Naive B cell (primary cell): ENCODE measurements at places on chromosomes 2 and 18.

DNA sequence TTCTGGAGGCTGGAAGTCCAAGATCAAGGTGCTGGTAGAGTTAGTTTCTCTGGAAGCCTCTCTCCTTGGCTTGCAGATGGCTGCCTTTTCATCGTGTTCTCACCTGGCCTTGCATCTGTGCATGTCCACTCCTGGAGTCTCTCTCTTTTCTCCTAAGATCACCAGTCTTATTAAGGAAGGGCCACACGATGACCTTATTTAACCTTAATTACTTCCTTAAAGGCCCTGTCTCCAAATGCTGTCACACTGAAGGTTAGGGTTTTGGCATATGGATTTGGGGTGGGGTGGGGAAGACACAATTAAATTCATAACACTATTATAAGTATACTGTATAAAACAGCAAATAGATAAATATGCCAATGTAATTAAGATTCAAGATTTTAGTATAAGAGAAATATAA is 402.4 kb upstream of the HS6ST1 start:
- no peak overlapping the region for H3K4me3 ChIP-seq
- no peak overlapping the region for H3K27ac ChIP-seq
- H3K4me1 ChIP-seq, result no peaks in the 10 kb centered on the region

DNA sequence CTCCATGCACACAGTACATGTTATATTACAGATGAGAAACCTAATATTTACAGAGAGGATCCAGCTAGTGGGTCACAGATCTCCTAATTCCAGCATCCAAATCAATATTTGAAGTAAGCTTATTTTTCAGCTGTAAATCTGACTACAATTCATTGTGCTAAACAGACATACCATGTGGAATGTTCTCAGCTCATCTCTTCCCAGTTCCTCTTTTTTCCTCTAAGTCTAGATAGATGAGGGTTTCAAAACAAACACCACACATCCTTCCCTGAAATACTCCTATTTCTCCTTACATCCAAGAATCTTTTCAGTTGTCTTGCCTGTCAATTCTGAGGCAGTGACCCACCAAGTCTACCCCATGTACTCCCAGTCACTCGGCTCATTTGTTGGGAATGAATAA is 200.7 kb upstream of the PIK3C3 start:
- H3K4me1 ChIP-seq, result no peaks in the 10 kb centered on the region
- H3K4me3 ChIP-seq, result no peak overlapping the region
- no peak overlapping the region for H3K27ac ChIP-seq

DNA sequence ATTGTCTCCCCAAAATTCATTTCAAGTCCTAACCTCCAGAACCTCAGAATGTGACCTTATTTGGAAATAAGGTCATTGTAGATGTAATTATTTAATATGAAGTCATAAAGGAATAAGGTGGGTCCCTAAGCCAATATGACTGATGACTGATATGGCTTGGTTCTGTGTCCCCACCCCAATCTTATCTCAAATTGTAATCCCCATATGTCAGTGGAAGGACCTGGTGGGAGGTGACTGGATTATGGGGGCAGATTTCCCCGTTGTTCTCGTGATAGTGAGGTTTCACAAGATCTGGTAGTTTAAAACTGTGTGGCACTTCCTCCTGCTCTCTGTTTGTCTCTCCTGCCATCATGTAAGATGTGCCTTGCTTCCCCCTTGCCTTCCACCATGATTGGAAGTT is 43.0 kb upstream of the BCL11A start:
- peaks cover 14% of the 10 kb centered on the region for H3K36me3 ChIP-seq
- no peaks in the 10 kb centered on the region for H3K4me1 ChIP-seq
- no peak for DNase-seq
- no peak overlapping the region for H3K27ac ChIP-seq

- no peaks in the 10 kb centered on the region for H3K4me1 ChIP-seq
- no peak overlapping the region for H3K4me3 ChIP-seq
- no peak overlapping the region for H3K27ac ChIP-seq
- peaks cover 11% of the 10 kb centered on the region for H3K36me3 ChIP-seq
- DNase-seq, result no peak
Observed at GRCh38 chr2:173590276-173590861, 235.7 kb downstream of the CDCA7 start.

DNA sequence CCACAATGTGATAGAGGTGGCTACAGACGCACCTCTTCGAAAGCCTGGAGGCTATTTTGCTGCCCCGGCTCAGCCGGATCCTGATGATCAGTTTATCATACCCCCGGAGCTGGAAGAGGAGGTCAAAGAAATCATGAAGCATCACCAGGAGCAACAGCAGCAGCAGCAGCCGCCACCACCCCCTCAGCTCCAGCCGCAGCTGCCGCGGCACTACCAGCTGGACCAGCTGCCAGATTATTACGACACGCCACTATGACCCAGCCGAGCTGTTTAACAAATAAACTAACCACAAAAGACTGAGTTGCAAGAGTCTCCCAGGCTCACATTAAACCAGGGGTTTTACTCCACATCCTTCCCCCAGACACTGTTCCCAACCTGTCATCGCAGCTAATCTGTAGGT is 263.8 kb downstream of the PHLPP1 start:
- DNase-seq, result no peak
- peaks cover 6% of the 10 kb centered on the region for H3K4me1 ChIP-seq
- H3K36me3 ChIP-seq, result no peaks in the 10 kb centered on the region
- no peaks in the 10 kb centered on the region for H3K27me3 ChIP-seq

- DNase-seq, result no peak
- H3K36me3 ChIP-seq, result no peaks in the 10 kb centered on the region
- H3K27ac ChIP-seq, result no peak overlapping the region
- peaks cover 26% of the 10 kb centered on the region for H3K27me3 ChIP-seq
Observed at GRCh38 chr2:198307093-198307492, 502.7 kb downstream of the PLCL1 start.

GRCh38 chr18:31598021-31598805 is 6.5 kb downstream of the TTR start:
- no peaks in the 10 kb centered on the region for H3K36me3 ChIP-seq
- no peak overlapping the region for H3K4me3 ChIP-seq
- H3K27me3 ChIP-seq, result no peaks in the 10 kb centered on the region

DNA sequence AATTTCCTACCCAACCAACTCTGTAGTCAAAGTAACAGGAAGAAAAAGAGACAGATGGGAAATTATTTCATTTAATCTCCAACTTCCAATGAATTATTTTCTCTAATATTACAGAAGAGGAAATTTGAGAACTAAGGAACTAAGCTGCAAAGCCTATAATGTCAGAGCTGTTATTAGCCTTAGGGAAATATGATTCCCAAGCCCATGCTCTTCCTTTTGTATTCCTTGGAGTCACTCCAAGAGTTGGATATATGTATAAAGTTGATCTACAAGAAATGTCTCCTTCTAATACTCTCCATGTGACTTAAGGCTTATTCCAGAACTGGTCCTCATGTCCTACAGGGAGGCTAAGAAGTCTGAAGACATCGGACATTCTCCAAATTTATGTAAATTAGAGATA is 31.6 kb upstream of the VWC2L start:
- no peaks in the 10 kb centered on the region for H3K4me1 ChIP-seq
- H3K36me3 ChIP-seq, result no peaks in the 10 kb centered on the region
- H3K4me3 ChIP-seq, result no peak overlapping the region
- no peak for DNase-seq

- H3K27ac ChIP-seq, result no peak overlapping the region
- H3K27me3 ChIP-seq, result no peaks in the 10 kb centered on the region
- peaks cover 27% of the 10 kb centered on the region for H3K36me3 ChIP-seq
- H3K4me3 ChIP-seq, result no peak overlapping the region
- peaks cover 1% of the 10 kb centered on the region for H3K4me1 ChIP-seq
- DNase-seq, result no peak
Observed at GRCh38 chr2:205998583-205998982, 87.4 kb downstream of the INO80D start.

- H3K27me3 ChIP-seq, result no peaks in the 10 kb centered on the region
- peaks cover 42% of the 10 kb centered on the region for H3K36me3 ChIP-seq
- peak overlapping the region; percentile 19 for H3K27ac ChIP-seq
- no peak for DNase-seq
- H3K4me1 ChIP-seq, result peaks cover 5% of the 10 kb centered on the region
Observed at GRCh38 chr2:30666266-30666874, 140.9 kb downstream of the CAPN13 start.

DNA sequence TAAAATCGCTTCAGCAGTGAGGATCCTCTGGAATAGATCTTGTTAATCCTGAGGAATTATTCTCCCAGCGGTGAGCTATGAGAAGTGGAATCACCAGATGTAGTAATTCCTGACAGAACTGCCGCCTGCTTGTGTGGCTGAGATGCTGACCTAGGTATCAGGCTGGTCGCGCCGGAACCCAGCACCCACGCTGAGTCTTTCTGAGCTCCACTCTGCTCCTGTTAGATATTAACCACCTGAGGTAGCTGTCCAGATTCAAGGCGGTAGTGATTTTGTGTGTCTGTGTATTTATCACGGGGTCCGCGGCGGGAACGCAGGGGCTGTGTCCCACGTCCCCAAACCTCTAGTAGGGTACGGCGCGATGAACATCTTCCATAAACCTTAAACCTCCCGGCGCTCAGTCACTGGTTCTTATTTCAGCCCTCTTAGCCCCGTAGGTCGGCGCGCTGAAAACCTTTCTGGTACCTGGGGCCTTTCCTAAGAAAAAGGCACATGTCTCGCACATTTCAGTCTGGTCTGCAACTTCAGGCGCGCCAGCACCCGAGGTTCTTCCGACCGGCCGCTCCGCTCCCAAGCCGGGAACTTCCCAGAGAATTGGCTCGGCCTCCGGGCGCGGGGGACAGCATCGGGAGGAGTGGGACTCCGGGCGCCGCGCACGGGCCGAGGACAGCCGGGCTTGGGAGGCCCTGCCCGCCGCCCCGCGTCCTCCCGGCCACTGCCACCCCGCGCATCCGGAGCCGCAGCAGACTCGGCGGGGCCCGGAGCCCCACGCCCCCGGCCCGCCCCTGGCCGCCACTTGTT is 542 bp upstream of the CNNM3 start:
- H3K4me3 ChIP-seq, result peak overlapping the region; percentile 96
- no peak for DNase-seq
- peak overlapping the region; percentile 44 for H3K27ac ChIP-seq
- H3K36me3 ChIP-seq, result no peaks in the 10 kb centered on the region

- no peak overlapping the region for H3K4me3 ChIP-seq
- no peaks in the 10 kb centered on the region for H3K36me3 ChIP-seq
- DNase-seq, result no peak
Observed at GRCh38 chr2:111663471-111664274, 220.3 kb downstream of the ANAPC1 start.

DNA sequence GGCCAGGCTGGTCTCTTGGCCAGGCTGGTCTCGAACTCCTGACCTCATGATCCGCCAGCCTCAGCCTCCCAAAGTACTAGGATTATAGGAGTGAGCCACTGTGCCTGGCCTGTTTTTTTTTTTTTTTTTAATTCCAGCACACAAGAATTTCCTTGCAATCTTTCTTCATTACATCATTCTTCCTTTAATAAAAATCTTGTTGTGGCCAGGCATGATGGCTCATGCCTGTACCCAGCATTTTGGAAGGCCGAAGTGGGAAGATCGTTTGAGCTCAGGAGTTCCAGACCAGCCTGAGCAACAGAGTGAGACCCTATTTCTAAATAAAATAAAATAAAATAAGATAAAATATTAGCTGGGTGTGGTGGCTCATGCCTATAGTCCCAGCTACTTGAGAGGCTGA is 21.4 kb upstream of the PLEKHM3 start:
- no peak for DNase-seq
- H3K4me3 ChIP-seq, result no peak overlapping the region
- no peaks in the 10 kb centered on the region for H3K4me1 ChIP-seq
- H3K36me3 ChIP-seq, result no peaks in the 10 kb centered on the region

GRCh38 chr2:158932131-158932645 is 36.3 kb upstream of the TANC1 start:
- H3K36me3 ChIP-seq, result peaks cover 9% of the 10 kb centered on the region
- no peaks in the 10 kb centered on the region for H3K4me1 ChIP-seq
- H3K27me3 ChIP-seq, result no peaks in the 10 kb centered on the region
- H3K27ac ChIP-seq, result no peak overlapping the region

- H3K27me3 ChIP-seq, result no peaks in the 10 kb centered on the region
- DNase-seq, result peak; percentile 39
- peaks cover 57% of the 10 kb centered on the region for H3K4me1 ChIP-seq
- peak overlapping the region; percentile 75 for H3K4me3 ChIP-seq
- H3K27ac ChIP-seq, result peak overlapping the region; percentile 96
- peaks cover 9% of the 10 kb centered on the region for H3K36me3 ChIP-seq
Observed at GRCh38 chr2:30149513-30149912, 2.7 kb downstream of the YPEL5 start.

DNA sequence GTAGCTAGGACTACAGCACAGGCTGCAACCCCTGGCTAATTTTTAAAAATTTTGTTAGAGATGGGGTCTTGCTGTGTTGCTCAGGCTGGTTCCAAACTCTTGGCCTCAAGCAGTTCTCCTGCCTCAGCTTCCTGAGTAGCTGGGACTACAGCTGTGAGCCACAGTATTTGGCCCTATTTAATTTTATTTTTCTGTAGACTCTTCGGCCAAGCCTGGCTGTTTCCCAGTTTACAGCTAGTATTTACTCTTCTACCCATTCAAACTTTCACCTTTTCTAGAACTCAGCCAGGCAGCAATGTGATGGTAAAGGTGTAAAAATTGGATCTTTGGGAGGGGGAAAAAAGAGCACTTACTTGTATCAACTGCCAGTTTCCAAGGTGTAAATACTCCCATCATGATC is 35.3 kb downstream of the SH3RF3 start:
- H3K4me3 ChIP-seq, result no peak overlapping the region
- H3K27ac ChIP-seq, result no peak overlapping the region
- no peaks in the 10 kb centered on the region for H3K4me1 ChIP-seq
- peaks cover 8% of the 10 kb centered on the region for H3K27me3 ChIP-seq

GRCh38 chr2:122094557-122094956 is 339.1 kb downstream of the TSN start:
- H3K36me3 ChIP-seq, result no peaks in the 10 kb centered on the region
- peaks cover 13% of the 10 kb centered on the region for H3K27me3 ChIP-seq
- no peak overlapping the region for H3K27ac ChIP-seq
- DNase-seq, result no peak

GRCh38 chr18:12769644-12770440 is 67.0 kb downstream of the PSMG2 start:
- H3K4me3 ChIP-seq, result no peak overlapping the region
- DNase-seq, result no peak
- no peaks in the 10 kb centered on the region for H3K4me1 ChIP-seq
- H3K27ac ChIP-seq, result no peak overlapping the region
- no peaks in the 10 kb centered on the region for H3K36me3 ChIP-seq

DNA sequence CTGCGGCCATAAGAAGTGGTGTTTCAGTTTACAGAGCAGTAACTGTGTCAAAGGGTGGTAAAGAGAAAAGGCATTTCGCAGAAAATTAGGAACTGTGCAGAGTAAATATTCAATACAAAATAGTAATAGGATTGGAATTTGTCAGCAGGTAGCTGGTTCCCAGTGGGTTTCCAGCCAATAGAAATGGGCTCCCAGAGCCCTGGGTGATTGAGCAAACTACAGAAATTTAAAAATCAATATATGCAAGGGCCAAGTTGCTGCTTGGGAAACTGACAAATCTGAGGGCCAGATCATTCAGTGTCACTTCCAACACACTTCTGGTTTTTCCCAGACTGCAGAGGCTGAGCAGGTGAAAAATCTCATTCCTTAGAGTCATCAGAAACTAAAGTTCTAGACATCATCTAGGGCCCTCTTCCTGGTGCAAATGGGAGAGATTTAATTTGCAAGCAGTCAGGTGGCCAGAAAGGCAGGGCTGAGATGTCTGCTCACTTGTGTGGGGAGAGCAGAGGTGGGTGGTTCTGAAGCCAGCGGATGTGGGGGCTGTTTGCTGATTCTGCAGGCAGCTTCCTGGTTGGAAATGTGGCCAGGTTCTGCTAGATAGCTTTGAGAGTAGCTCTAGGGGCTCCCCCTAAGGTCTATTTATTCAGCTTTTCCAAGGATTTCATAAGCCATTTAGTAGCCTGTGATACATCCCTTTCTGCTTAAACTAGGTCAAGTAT is 182.4 kb downstream of the NCK2 start:
- no peaks in the 10 kb centered on the region for H3K36me3 ChIP-seq
- no peak overlapping the region for H3K27ac ChIP-seq
- DNase-seq, result no peak
- peaks cover 13% of the 10 kb centered on the region for H3K4me1 ChIP-seq
- no peaks in the 10 kb centered on the region for H3K27me3 ChIP-seq
